Substantia nigra (tissue), 51 donors: ENCODE measurements at places on chromosomes 7 and 10.
A peak's percentile ranks its signal among the peaks of the same experiment; 100 is the strongest.

- DNase-seq = no peak
Measured at GRCh38 chr7:157438121-157439025, 101.6 kb downstream of the DNAJB6 start.

GRCh38 chr7:100640517-100641440 lies 573 bp downstream of the TFR2 start:
- DNase-seq = no peak

DNA sequence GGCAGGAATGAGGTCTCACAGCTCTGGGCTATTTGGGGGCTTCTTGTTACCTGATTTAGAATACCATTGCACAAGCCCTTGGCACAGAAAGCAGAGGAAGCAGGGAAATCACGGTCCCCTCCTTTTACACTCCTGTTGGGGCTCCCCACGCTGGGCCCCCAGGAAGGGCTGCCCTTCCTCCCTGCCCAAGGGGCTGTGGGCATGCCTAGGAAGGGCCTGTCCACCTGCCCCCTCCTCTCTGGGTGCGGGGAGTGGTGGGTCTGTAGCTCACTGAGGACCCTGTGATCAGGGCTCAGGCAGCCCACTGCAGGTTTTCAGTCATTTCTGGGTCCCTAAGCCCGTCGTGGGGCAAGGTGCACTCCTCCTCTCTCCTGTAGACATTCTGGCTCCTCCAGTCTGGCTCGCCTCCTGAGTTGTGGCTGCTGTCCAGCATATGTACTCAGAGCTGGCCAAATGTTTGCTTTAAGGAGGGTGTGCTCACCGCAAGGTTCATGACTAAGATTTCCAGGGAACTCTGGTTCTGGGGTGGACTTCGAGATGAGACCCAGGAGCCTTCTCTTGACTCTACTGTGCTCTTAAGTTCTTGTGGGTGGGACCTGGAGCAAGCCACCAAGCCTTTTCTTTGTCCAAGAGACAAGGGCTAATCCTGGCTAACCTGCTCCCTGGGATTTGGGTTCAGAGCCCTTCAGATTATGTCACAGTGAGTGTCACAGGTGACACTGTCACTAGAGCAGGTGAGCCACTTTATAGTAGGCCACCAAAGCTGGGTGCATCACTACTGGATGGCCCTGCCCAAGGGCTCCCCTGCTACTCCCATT lies 56.0 kb downstream of the TACR2 start:
- no peak for DNase-seq

GRCh38 chr7:156027821-156028220 lies 215.6 kb upstream of the SHH start:
- no peak for DNase-seq

DNA sequence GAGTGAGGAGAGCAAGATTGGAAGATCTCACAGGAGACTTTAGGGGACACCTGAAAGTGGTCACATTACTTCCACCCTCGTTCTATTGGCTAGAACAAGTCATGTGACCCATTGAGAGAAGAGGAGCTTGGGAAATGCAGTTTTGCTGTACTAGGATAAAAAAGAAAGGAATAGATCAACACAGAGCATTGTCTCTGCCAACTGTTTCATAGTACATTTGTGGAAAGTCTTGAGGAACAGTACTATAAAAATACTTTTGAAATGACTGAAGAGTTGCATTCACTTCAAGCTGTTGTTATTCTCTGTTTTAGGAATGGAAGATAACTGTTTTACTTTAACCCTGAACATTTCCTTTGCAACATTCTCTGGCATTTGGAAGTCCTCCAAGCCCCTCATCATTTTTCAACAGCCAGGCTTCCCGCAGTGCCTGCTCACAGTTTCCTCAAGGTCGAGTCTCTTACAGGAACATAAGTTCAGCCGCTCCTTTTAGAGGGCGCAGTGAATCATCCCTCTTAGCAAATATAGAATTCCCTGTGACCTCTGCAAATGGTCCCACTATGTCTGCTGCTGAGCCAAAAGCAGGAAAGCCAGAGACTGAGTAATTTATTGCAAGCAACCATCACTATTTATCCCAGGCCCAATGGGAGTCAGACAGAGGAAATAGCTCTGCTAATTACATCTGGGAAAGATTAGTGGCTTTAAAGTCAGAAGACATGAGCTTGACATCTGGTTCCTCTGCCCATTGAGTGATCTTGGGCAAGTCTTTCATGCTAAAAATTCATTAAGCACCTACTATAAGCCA lies 40.7 kb downstream of the MRPL32 start:
- DNase-seq = no peak

GRCh38 chr7:43879477-43879876 lies 10.2 kb upstream of the MRPS24 start:
- DNase-seq = no peak

- no peak for DNase-seq
Measured at GRCh38 chr7:96921231-96921630, 84.1 kb upstream of the DLX6 start.

- no peak for DNase-seq
Measured at GRCh38 chr10:97651773-97652172, 11.3 kb downstream of the PI4K2A start.

DNA sequence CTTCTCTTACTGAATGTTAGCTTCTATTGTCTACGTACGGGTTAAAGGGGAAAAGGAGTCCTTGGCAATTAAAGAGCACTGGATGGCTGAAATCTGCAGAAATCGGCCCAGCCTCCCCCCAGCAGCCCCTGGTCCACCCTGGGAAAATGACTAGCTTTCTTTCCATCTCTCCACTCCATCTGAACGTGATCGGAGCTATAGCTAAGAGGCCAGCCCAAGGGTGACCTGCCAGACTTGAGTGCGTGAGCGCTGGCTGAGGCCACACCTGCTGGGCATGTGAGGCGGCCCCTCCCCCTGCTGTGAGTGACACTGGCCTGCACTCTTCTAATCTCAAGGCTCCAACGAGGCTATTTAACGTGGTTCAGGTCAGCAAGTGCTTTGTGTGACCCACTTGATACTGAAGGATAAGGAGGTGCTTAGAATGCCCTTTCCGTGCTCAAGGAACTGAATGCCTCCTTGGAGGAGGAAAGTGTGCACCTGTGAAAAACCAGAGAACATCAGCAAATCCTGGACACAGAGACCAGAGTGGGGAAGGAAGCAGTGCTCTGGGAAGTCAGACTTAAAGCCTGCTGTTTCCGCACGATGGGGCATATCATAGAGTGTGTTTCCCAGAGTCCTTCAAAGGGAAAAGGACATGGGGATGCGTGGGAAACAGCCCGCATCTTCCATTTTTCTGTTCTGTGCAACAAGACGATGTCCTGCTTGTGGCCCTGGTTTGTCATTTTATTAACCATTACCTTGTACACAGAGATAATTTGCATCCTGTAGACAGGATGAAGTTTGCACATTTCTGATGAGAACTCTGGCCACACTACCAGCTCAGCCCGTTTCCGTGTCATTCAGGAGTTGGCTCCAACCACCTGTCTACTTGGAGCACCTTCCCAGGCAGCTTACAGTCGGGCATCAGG lies 12.5 kb upstream of the MNX1 start:
- DNase-seq = no peak

DNA sequence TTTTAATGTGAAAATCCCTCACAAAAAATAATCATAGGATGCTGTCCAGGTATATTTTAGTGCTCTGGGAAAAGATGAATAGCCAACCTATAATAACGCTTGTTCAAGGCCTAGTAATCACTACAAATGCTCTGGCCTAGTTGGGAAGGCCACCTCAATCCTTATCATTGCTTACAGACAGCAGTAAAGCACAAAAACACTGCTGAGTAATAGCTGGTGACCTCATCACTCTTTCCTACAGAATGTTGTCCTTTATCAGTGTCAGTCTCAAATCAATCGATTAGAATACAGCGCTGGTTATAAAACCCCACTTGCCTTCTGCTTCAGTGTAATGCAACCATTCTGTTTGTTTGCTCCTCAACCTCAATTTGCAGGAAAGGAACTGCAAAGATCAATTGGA lies 72.6 kb upstream of the STEAP1 start:
- no peak for DNase-seq

DNA sequence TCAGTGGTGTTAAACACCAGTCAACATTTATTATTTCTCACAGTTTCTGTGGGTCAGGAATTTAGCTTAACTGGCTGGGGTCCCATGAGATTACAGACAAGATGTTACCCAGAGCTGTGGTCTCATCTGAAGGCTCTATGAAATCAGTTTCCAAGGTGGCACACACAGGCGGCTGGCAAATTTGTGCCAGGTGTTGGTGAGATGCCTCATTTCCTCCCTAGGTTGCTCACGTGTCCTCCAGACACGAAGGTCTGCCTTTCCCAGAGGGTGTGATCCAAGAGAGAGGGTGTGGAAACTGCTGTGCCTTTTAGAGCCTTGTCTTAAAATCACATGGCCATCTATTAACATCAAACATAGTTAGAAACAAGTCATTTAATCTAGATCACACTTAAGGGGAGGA lies 209.0 kb downstream of the JCAD start:
- no peak for DNase-seq

- DNase-seq = no peak
Measured at GRCh38 chr10:119495021-119495505, 47.5 kb downstream of the RGS10 start.

- DNase-seq = no peak
Measured at GRCh38 chr10:62050346-62050892, 148.9 kb downstream of the ARID5B start.

- no peak for DNase-seq
Measured at GRCh38 chr7:156665101-156665500, 24.5 kb downstream of the RNF32 start.

DNA sequence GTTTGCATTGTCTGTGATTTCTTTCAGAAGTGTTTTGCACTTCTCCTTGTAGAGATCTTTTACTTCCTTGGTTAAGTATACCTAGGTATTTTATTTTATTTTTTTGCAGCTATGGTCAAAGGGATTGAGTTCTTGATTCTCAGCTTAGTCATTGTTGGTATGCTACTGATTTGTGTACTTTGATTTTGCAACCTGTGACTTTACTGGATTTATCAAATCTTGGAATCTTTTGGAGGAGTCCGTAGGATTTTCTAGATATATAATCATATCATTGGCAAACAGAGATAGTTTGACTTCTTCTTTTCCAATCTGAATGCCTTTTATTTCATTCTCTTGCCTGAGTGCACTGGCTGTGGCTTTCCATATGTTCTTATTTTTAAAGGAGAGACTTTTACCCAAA lies 41.9 kb downstream of the CCSER2 start:
- DNase-seq = no peak

- DNase-seq = no peak
Measured at GRCh38 chr7:37337522-37337921, 111.1 kb downstream of the ELMO1 start.

DNA sequence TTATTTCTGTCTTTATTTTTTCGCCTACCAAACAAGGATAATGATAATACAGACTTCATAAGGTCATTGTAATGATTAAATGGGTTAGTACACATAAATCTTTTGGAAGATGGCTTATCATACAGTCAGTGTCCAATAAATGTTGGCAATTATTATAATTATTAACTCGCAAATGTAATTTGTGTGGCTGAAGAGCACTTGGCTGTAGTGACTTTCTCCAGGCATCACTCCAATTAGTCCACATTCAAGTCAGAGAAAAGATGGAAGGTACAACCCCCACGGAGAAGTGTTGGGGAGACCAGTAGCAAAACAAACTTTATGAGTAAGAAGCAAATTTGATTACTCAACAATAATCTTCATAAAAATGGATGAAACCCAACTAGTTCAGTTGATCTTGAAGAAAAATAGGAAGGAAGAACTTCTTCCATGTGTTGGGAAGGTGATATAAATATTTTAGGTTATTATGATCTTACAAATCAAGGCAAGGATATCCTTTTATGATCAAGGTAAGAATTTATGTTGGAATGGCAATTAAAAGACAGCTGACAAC lies 5.1 kb downstream of the AOAH start:
- DNase-seq = no peak

DNA sequence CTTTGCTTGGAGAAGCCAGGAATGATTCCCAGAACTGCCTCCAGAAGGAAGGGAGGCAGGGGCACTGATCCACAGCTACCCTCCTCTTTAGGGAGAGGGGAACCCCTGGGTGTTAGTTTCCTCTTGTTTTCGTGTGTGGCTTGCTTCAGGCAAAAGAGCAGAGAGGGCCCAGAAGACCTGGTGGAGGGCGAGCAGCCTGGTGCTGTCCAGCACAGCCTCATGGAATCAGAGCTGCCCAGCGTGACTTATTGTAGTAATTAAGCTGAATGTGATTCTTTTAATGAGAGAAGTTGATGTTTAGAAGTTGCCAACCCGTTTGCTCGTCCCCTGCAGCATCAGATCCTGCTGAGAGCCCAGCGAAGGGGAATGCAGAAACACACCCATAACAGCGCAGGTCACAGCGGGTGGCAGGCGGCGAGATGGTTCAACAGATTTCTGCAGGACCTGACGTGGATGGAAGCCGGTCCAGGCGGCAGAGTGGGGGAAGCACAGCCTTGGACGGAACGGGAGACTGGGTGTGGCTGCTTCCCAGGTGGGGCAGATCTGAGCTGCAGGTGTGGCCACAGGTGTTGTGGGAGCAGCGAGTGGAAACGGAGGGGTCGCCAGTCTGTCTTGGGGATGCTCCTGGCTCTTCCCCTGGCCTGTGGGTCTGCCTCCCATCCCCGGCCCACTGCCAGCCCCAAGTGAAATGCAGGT lies 53.7 kb upstream of the SHH start:
- no peak for DNase-seq

DNA sequence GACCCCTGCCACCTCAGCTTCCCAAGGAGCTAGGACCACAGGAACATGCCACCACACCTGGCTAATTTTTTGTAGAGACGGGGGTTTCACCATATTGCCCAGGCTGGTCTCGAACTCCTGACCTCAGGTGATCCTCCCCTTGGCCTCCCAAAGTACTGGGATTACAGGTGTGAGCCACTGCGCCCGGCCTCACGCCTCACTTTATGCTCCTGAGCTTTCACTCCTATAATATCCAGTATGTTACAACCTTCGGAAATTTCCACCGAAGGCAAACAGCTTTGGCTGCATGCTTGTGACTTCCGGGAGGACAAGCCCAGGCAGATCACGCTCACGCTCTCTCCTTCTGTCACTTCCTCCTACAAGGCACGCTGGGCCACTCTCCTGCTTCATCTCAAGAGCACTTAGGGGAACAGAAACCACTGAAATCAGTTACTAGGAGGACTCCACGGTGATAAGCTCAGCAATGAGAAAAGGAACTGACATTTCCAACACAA lies 4.4 kb upstream of the MAD1L1 start:
- peak; percentile 49 for DNase-seq

DNA sequence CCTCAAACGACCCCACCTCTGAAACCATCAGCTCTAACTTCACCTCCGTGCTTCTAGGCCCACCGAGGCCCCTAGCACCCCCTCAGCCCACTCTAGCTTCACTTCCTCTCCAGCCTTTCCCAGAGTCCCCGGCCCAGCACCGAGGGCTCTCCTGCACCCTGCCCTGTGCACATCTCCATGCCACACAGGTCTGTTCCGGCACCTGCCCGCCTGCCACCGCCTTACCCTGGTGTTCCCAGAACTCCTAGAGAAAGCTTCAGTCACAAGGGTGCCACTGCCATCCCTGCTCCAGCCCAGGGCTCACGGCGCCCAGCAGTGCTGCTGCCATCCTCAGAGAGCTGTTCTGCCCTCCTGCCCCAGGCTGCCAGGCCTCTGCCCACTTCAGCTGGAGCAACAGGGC lies 61.3 kb upstream of the INSIG1 start:
- DNase-seq = no peak

GRCh38 chr7:50304129-50304910 lies at the start of gene IKZF1:
IKZF1 (plus strand) TSS chr7:50304716; CDS start chr7:50319062, 14,346 bp downstream.
- DNase-seq = no peak

GRCh38 chr10:80530251-80530650 lies 7.5 kb upstream of the SH2D4B start:
- DNase-seq = peak; percentile 48

GRCh38 chr7:66894463-66895080 lies 26.5 kb upstream of the TMEM248 start:
- peak; percentile 2 for DNase-seq

GRCh38 chr7:97218767-97219166 lies 101.3 kb downstream of the SDHAF3 start:
- DNase-seq = no peak

GRCh38 chr10:9294132-9294663 lies 1239.7 kb downstream of the GATA3 start:
- no peak for DNase-seq
